Activated CD4-positive, alpha-beta T cell treated with anti-CD3 and anti-CD28 coated beads, Interleukin-2, amount 50 U/mL, for 48 hours (primary cell): ENCODE measurements at places on chromosomes 2 and 18.

GRCh38 chr2:118721817-118722551 is 125.5 kb downstream of the EN1 start:
- no peak for DNase-seq

DNA sequence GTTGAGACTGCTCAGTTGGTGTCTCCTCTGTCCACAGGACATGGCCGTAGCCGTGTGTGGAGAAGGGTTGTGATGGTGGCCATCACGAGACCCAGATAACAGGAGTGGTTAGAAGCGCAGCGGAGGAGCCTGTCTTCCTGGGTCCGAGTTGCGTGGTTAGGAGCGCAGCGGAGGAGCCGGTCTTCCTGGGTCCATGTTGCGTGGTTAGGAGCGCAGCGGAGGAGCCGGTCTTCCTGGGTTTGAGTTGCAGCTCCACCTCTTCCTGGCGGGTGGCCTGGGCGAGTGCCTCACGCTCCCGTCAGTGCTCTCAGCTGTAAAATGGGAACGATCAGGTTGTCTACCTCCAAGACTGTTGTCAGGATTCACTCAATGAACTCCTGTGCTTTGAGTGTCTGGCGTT is 176.2 kb downstream of the GBX2 start:
- no peak for DNase-seq

DNA sequence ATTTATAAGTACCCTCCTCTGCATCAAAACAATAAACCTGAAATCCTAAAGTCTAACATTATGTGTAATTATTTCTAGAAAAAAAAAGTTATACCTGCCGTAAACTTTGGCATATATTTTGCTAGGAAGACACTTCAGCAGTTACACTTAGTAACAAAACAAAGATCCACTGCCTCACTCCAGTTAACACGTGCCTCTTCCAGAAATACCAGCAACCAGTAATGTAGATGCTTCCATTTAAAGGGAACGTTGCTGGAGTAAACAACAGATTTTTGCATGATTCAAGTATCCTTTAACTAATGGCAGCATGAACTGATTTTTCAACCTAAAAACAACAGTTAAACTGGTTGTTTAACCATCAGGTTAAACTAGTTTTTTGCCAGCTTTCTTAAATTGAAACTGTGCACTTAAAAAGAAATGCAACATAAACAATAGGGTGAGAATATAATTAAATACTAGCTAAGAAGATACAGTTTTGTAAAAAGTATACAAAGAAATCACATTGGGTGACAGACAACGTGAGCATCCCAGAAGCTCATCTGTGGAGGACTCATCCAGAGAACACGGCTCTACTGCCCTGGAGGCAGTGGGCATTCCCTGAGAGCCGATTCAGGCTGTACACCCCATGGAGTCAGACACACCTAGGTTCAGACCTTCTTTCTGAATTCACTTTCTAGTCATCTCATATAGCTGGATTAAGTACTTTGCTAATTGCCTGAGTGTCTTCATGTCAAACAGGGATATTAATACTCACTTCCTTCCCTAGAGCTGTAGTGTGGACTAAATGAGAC is 22.3 kb downstream of the MGAT4A start:
- DNase-seq: no peak

DNA sequence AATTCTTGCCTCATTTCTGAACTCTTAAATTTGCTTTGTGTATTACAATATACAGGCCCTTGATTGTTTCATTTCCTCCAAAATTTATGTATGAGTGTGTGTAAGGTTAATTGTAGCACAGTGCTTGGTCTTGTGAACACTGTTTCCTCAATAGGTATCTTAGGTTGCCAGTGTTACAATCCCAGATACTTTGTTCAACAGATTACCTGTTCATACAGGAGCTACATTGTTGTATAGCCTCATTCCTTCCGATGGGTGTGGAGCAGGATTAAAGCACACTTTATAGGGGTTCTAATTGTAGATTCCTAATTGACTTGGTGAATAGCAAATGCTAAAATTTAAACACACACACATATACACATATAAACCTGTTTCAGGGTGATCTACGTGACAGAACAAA is 10.7 kb downstream of the RBBP8 start:
- DNase-seq: no peak

GRCh38 chr18:10289951-10290637 is 164.3 kb upstream of the APCDD1 start:
- no peak for DNase-seq

GRCh38 chr18:34643989-34644388 is 66.1 kb upstream of the DTNA start:
- DNase-seq: no peak

- DNase-seq: no peak
These were observed 18.5 kb downstream of the LDLRAD4 start for GRCh38 chr18:13237073-13237472.

DNA sequence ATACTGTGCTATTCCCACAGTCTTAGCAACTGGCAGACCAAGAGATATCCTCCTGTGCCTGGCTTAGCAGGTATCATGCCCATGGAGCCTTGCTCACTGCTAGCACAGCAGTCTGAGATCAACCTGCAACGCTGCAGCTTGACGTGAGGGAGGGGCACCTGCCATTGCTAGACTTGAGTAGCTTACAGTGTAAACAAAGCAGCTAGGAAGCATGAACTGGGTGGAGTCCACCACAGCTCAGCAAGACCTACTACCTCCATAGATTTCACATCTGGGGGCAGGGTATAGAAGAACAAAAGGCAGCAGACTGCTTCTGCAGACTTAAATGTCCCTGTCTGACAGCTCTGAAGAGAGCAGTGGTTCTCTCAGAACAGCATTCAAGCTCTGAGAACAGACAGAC is 74.8 kb downstream of the AKAIN1 start:
- DNase-seq: no peak

DNA sequence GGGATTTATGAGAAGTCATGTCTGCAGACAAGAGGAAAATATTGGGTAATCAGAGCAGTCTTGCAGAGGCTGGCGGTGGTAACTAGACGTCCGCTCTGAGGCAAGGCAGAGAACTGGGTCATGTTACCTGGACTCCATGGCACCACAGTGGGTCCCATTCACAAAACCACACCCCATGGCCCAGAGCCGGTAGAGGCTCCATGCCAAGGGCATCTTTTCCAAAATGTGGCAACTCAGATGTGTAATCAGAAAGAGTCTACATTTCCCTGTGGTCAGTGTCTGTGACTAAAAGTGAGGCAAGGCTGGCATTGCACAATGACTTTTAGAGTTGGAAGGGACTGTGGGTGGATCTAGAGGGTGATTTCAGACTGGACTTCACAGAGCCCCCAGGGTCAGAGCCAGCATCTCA is 113.1 kb downstream of the MREG start:
- no peak for DNase-seq

DNA sequence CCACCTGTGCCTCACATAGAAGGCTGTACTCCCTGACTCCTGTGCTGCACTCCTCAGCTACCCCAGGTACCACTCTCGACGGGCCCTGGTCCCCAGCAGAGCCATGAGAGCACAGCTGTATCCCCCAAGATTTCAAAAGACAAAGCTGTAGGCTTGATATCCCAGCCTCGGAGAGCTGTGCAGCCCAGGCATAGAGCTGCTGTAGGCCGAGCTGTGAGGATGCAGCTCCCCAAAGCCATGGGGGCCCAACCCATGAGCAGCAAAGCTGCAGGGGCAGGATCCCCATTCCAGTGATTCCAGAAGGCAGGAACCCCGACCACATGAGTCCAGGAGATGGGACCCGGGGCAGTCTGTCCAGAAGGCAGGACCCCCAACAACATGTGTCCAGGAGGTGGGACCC is 123.8 kb upstream of the CBLN2 start:
- no peak for DNase-seq

DNA sequence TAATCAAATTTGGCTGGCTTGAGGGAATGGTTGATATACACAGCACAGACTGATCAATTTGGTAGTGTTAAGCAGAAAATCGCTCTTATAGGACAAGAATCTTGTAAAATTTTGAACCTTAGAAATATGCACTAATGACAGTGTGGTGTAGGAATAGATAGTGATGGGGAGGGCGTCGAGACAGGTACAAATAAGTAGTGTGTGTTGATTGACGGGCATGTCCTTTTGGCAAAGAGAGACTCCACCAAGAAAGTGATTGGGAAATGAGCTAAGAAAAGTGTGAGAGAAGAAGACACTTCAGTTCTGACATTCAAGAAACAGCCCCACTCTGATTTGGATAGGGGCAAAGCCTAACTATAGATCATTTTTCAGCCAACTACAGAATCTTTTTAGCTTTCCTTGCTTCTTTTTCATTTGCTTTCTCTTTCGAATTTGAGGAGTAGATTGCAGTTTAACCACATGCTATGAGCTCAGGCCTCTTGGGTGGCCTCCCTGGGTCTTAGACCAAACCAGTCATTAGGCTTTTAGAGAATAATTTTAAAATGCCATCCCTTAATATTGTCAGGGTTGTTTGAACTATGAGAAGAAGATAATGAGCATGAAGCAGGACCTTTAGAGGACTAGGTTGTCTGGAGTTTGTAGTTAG is 127.1 kb downstream of the CERS6 start:
- DNase-seq: no peak

DNA sequence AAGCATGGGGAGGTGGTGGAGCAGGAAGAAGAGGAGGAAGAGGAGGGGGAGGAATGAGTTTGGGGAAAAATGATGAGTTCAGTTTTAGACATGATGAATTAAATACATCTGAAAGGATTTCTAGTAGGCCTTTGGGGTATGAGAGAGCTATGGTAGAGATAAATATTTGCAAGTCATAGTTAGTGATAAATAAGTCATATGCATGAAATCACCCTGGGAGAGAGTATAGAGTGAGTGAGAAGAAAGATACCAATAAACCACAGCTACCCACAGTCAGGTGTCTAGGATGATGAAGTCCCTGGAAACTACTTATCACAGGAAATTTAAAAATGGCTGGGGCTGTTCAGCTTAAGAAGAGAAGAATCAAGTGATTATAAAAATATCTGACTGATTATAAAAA is 240.5 kb downstream of the RDH14 start:
- DNase-seq: no peak

DNA sequence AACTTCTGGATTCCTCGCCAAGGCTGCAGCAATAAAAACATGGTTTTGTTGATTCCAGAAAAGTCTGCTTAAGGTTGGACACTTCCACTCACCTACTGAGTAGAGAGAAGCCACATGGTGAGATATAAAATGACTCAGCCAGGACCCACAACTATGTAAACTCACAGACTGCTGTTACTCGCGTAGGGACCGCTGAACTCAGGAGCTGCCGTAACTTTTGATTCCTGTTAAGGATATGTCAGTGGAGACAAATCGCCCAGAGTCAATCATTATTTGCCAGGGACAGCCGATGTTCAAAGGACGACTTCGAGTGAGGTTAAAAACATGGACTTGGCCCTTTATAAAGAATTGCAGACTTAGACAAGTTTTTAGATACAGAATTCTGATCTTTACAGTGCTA is 25.6 kb downstream of the CYB5A start:
- DNase-seq: no peak

GRCh38 chr18:48818329-48819254 is 132.2 kb downstream of the SMAD7 start:
- DNase-seq: no peak

DNA sequence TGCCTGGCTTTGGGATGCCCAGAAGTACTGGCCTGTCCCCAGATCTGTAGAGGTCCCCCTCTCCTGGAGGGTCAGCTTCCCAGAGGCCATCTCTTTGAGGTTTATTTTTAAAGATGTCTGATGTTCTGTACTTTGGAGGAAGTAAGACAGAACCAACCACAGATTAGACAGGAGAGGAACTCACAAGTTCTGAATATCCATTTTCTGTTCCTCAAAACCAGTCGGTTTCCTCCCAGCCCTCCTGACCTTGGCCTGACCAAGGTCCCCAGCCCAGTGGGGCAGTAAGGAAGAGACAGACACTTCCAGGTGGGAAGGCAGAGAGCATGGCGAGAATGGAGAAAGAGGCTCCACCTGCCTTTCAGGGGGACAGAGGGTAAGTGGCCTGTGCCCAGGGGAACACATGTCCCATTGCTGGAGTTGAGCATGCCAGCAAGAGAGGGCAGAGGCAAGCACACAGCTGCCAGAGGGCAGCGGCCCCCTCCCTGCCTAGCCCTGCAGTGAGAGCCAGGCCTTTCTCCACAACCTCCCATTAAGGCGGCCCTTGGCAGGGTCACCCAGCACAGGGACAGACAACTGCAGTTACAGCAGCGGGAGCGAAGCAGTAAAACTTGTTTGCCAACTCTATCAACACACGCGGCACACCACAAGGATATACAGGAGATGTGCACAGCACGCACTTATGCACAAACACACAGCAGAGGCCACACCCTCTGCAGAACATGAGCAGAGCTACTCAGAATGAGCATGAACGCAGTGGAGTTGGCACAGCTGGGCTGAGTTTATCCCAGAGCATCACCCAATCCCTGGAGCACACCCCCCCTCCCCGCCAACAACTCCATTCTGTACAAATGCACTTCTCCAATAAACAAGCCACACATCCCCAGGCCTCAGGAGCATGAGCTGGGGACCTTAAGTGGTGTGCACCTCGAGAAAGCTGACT is 18.5 kb upstream of the SEMA4C start:
- no peak for DNase-seq

GRCh38 chr2:219250049-219250781 is 2.8 kb upstream of the TUBA4B start:
- DNase-seq: no peak

DNA sequence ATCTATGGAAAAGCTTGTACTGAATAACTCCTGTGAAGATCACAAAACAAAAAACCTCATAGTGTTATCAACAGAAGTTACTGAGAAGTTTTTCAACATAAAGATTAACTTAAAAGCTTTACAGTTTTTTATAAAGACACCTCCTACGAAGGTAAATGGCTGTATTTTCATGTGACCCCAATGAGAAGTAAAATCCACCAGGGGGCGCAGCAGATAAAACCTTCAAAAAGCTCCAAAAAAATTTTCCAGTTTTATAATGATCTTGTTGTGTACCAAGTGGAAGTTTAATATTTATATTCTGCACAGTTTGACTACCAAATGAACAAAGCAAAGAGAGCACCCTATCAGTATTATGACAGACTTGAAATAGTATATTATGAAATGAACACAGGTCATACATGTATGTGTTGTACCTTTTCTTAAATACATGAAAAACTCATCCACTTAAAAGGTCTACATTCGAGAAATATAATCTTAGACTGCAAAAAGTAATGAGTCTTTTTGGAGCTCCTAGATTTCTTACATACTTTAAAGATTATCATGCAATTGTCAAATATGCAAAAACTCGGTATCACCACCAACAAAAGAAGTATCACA is 38.5 kb downstream of the PNO1 start:
- DNase-seq: peak; percentile 53

DNA sequence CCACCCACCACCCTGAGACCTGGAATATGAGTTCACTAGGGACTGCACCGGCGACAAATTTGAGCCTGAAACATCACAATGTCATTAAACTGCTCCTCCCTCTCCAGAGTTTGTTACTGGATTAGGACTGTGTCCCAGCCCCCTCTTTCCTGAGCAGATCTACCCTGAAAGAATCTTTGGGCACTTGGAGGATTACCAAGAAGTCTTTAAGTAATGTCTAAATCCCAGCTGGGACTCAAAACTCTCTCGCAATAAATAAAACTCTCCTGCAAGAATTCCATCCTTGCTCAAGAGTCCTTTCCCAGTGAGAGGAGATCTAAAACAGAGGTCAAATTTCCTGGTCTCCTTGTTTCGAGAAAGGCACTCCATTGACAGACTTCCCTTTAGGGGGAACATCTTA is 20.9 kb downstream of the GKN2 start:
- DNase-seq: no peak

- no peak for DNase-seq
These were observed 150.1 kb upstream of the RMP24 start for GRCh38 chr18:35822413-35822812.

GRCh38 chr2:31563273-31563839 is 17.4 kb downstream of the SRD5A2 start:
- DNase-seq: no peak

GRCh38 chr18:9987931-9988330 is 74.1 kb downstream of the VAPA start:
- no peak for DNase-seq
